ENCODE measurements at places on chromosomes 1 and 21. TPM values are rescaled to one million over a fixed set of nuclear protein-coding genes. Genes with fewer than 3 reads are reported as not detected.

The FAM167B gene
- 5.3 TPM for total RNA-seq

The PADI4 gene
- total RNA-seq, result not detected

The A3GALT2 gene
- not detected for total RNA-seq

The SPOCD1 gene
- 0.48 TPM for total RNA-seq

The C2CD4D gene
- 0.24 TPM for total RNA-seq

The ESPN gene
- total RNA-seq, result 1.9 TPM

The HSPB7 gene
- total RNA-seq, result 30.9 TPM

The GPA33 gene
- 0.30 TPM for total RNA-seq

The FCAMR gene
- total RNA-seq, result not detected

The ZNF678 gene
- 8.8 TPM for total RNA-seq

DNA sequence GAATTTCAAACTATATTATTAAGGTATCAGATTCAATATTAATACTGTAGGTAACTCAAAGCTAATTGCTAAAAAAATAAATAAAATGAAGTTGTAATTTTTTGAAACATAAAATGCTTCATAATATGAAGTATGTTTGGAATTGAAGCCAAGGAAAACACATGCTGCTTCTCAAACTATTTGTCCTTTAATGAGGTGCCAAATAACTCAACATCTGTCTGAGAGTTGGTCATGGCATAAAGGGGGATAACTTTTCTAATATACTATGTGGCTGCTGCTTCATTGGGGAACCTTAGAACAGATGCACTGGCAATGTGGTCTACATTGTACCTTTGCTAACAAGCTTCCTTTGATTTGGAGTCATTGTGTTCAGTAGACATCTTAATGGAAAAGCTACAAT is 96.7 kb downstream of the PDE4B start:
- no peaks in the 10 kb centered on the region for H3K36me3 ChIP-seq
- H3K27ac ChIP-seq, result no peak overlapping the region
- H3K4me3 ChIP-seq, result no peak overlapping the region
- no peak for DNase-seq
- H3K27me3 ChIP-seq, result no peaks in the 10 kb centered on the region

GRCh38 chr1:14648391-14648790 is 49.9 kb downstream of the KAZN start:
- H3K27me3 ChIP-seq, result no peaks in the 10 kb centered on the region
- H3K27ac ChIP-seq, result no peak overlapping the region
- H3K4me1 ChIP-seq, result peaks cover 3% of the 10 kb centered on the region
- no peak for DNase-seq

- H3K27ac ChIP-seq, result no peak overlapping the region
- no peak for DNase-seq
- no peaks in the 10 kb centered on the region for H3K4me1 ChIP-seq
- H3K27me3 ChIP-seq, result no peaks in the 10 kb centered on the region
- H3K36me3 ChIP-seq, result no peaks in the 10 kb centered on the region
- no peak overlapping the region for H3K4me3 ChIP-seq
Measured at GRCh38 chr1:180854001-180854400, 58.7 kb upstream of the KIAA1614 start.

- no peaks in the 10 kb centered on the region for H3K4me1 ChIP-seq
- no peak for DNase-seq
- no peak overlapping the region for H3K27ac ChIP-seq
- H3K4me3 ChIP-seq, result no peak overlapping the region
Measured at GRCh38 chr1:90799326-90799725, 82.2 kb upstream of the BARHL2 start.

DNA sequence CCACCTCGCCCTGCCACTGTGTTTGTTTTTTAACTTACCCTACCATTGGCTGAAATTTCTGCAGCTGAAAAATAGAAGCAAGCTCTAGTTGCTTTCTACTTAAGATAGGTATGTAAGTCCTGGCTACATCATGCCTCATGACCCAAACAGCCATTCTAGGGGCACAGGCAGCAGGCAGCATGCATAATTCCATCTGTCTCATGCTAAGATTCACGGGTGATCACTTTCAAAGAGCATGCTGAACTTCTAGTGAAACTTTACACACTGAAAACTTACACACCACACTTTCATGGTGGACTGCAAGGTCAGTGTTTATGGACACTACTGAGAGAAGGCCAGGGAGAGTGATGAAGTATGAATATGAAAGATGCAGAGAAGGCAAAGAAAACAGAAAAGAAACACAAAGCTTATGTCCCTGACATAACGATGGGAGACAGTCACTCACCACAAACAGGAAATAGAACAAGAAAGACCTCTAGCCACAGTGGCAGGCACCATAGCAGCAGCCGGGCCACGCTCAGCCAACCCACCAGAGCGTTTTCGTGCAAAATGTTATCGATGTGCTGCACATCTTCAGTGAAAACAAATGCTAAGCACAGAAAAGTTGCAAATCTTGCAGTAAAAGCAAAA is 102.3 kb upstream of the TIAM1 start:
- H3K4me3 ChIP-seq, result no peak overlapping the region
- no peak overlapping the region for H3K27ac ChIP-seq
- H3K27me3 ChIP-seq, result no peaks in the 10 kb centered on the region
- no peak for DNase-seq
- peaks cover 3% of the 10 kb centered on the region for H3K4me1 ChIP-seq

GRCh38 chr1:98102345-98103030 is 181.7 kb upstream of the DPYD start:
- no peak overlapping the region for H3K27ac ChIP-seq
- H3K36me3 ChIP-seq, result no peaks in the 10 kb centered on the region
- no peaks in the 10 kb centered on the region for H3K27me3 ChIP-seq
- no peaks in the 10 kb centered on the region for H3K4me1 ChIP-seq
- no peak overlapping the region for H3K4me3 ChIP-seq
- DNase-seq, result no peak

- H3K36me3 ChIP-seq, result no peaks in the 10 kb centered on the region
- H3K4me1 ChIP-seq, result peaks cover 7% of the 10 kb centered on the region
- peak overlapping the region; percentile 83 for H3K27ac ChIP-seq
- H3K4me3 ChIP-seq, result no peak overlapping the region
- H3K27me3 ChIP-seq, result no peaks in the 10 kb centered on the region
Measured at GRCh38 chr1:39080269-39080826, 54.2 kb downstream of the NDUFS5 start.

GRCh38 chr1:39102537-39103327 is 76.6 kb downstream of the NDUFS5 start:
- H3K36me3 ChIP-seq, result no peaks in the 10 kb centered on the region
- H3K27me3 ChIP-seq, result no peaks in the 10 kb centered on the region
- no peak overlapping the region for H3K4me3 ChIP-seq
- peaks cover 9% of the 10 kb centered on the region for H3K4me1 ChIP-seq
- no peak for DNase-seq

GRCh38 chr1:41158147-41158875 is 83.8 kb downstream of the SCMH1 start:
- no peak overlapping the region for H3K27ac ChIP-seq
- H3K27me3 ChIP-seq, result no peaks in the 10 kb centered on the region

GRCh38 chr1:105005594-105006195 is 1256.0 kb downstream of the AMY1C start:
- H3K27ac ChIP-seq, result no peak overlapping the region
- no peak for DNase-seq
- no peak overlapping the region for H3K4me3 ChIP-seq
- no peaks in the 10 kb centered on the region for H3K36me3 ChIP-seq
- no peaks in the 10 kb centered on the region for H3K27me3 ChIP-seq

GRCh38 chr1:185795181-185795580 is 61.0 kb downstream of the HMCN1 start:
- no peak overlapping the region for H3K27ac ChIP-seq
- DNase-seq, result no peak
- H3K4me3 ChIP-seq, result no peak overlapping the region
- no peaks in the 10 kb centered on the region for H3K27me3 ChIP-seq
- no peaks in the 10 kb centered on the region for H3K4me1 ChIP-seq

- no peak for DNase-seq
- no peaks in the 10 kb centered on the region for H3K36me3 ChIP-seq
- H3K27ac ChIP-seq, result no peak overlapping the region
Measured at GRCh38 chr21:30482130-30482529, 2.0 kb upstream of the KRTAP19-1 start.

GRCh38 chr1:184563308-184563707 is 176.5 kb downstream of the C1orf21 start:
- H3K4me1 ChIP-seq, result peaks cover 5% of the 10 kb centered on the region
- no peaks in the 10 kb centered on the region for H3K36me3 ChIP-seq
- DNase-seq, result no peak
- no peak overlapping the region for H3K27ac ChIP-seq
- H3K27me3 ChIP-seq, result no peaks in the 10 kb centered on the region
- H3K4me3 ChIP-seq, result no peak overlapping the region

- H3K36me3 ChIP-seq, result no peaks in the 10 kb centered on the region
- H3K27ac ChIP-seq, result no peak overlapping the region
- DNase-seq, result no peak
- H3K4me3 ChIP-seq, result no peak overlapping the region
Measured at GRCh38 chr1:88979749-88980116, 12.7 kb downstream of the KYAT3 start.

GRCh38 chr21:45618287-45618686 is 25.2 kb upstream of the PCBP3 start:
- no peak overlapping the region for H3K27ac ChIP-seq
- H3K27me3 ChIP-seq, result no peaks in the 10 kb centered on the region
- no peaks in the 10 kb centered on the region for H3K4me1 ChIP-seq

DNA sequence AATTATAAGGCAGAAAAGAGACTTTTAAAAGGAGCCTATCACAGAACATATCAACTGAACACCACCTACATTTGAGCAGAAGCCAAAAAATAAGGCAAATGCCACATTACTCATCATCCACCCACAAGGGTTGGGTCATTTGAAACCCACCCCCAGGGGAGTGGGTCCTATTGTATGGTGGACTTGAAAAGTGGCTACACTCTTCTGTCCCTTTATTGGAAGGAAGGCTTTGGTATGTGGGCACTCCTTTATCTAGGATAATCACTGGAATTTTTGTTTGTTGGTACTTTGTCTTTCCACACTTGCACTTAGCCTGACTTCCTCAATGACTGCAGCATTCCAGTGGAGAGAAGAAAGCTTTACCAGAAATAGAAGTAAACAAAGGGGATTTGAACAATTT is 157.2 kb upstream of the COL11A1 start:
- no peak overlapping the region for H3K27ac ChIP-seq
- H3K36me3 ChIP-seq, result no peaks in the 10 kb centered on the region
- no peak for DNase-seq
- no peaks in the 10 kb centered on the region for H3K27me3 ChIP-seq

- H3K27ac ChIP-seq, result no peak overlapping the region
- H3K4me3 ChIP-seq, result no peak overlapping the region
- H3K27me3 ChIP-seq, result no peaks in the 10 kb centered on the region
- H3K36me3 ChIP-seq, result no peaks in the 10 kb centered on the region
- DNase-seq, result peak; percentile 44
Measured at GRCh38 chr1:235253219-235253962, 74.6 kb downstream of the ARID4B start.

GRCh38 chr1:214013614-214014377 is 26.0 kb downstream of the PROX1 start:
- no peaks in the 10 kb centered on the region for H3K36me3 ChIP-seq
- no peaks in the 10 kb centered on the region for H3K4me1 ChIP-seq
- no peak overlapping the region for H3K27ac ChIP-seq
- DNase-seq, result no peak
- H3K27me3 ChIP-seq, result no peaks in the 10 kb centered on the region

DNA sequence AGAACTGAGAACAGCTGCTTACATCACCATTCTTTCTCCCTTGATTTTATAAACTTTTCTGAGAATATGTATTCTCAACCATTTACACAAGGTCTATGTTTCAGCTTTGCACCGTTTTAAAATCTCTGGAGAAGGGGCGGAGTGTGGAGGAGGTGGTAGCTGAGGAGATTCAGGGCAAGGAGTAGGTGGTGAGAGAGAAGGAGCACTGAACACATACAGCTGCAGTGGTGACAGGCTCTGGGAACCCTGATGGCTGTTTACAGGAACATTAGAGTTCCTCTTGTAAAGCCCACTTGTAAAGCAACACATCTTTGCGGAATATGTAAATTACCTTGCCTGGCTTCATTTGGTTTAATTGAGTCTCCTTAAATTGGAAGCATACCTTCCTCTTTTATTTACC is 89.7 kb downstream of the SMYD2 start:
- no peaks in the 10 kb centered on the region for H3K36me3 ChIP-seq
- peaks cover 4% of the 10 kb centered on the region for H3K4me1 ChIP-seq
- H3K4me3 ChIP-seq, result no peak overlapping the region
- no peak for DNase-seq

GRCh38 chr21:29347274-29347681 is 48.6 kb downstream of the BACH1 start:
- H3K4me3 ChIP-seq, result no peak overlapping the region
- H3K27me3 ChIP-seq, result no peaks in the 10 kb centered on the region
- no peak for DNase-seq
- no peaks in the 10 kb centered on the region for H3K36me3 ChIP-seq

DNA sequence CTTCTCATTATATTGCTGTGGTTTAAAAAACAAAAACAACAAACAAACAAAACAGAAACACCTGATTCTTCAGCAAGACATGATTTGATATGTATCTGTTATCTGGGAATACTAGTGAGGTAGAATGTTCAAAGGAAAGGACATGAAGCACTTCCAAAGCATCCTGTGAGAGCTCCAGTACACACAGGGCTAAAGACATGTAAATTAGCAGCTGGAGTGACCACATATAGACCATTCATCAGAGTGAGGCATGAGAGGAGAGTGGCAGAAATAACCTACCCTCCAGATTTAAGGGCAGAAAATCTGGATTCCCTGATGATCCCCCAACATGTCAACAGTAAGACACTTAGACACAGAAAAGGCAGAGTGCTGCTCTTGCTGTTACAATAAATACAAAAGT is 260.5 kb upstream of the CHRM3 start:
- DNase-seq, result no peak
- H3K27ac ChIP-seq, result no peak overlapping the region
- H3K36me3 ChIP-seq, result no peaks in the 10 kb centered on the region
- H3K27me3 ChIP-seq, result no peaks in the 10 kb centered on the region
